RWPE1 (cell line): ENCODE measurements at places on chromosomes 11 and 22.

DNA sequence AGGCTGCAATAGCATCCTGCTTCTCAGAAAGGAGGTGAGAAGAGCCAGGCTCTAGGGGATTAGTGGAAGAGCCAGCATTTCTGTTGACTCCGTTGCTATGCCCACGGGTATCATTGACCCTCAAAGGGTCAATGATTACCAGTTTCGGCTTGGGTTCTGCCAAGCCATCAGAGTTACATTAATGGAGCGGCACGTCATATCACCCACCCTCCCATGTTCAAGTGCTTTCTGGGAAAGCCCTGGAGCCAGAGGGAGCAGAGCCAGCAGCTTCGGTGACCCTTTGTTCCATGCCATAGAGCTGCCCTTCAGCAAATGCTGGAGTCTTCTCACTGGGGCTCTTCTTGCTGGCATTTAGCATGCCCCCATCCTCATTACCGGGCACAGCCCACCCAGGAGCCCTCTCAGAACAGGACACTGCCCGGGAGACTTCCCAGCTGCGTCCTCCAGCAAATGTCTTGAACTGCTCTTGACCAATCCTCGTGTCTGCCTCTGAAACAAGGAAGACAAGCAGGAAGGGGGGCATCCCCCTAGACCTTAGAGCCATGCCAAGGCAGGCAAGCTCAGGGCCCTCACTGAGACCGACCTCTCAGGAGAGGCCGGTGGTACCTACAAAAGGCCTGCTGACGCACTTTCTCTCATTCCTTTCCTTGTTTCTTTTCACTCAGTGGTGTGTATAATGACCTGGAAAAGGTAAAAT lies 14.6 kb downstream of the KCNJ1 start:
- no peak for DNase-seq

- no peak for DNase-seq
Observed at GRCh38 chr22:35192129-35192918, 65.0 kb upstream of the HMGXB4 start.

GRCh38 chr11:134743820-134744195 lies 331.8 kb upstream of the B3GAT1 start:
- no peak for DNase-seq

DNA sequence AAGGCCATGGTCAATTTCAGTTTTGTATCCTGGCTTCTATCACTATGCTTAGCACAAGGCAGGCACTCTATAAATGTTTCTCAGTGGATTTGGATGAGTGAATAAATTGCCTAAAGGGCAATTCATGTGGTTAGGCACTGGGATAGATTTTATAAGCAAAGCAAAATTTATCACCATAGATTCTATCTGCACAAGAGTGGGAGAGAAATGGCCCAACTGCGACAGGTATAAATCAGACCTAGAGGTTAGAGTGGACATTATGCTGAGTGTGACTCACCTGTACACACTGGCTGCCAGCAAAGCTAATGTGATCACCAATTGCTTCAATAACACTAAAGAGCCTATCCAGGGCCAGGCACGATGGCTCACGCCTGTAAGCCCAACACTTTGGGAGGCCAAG lies 514.0 kb downstream of the BUD13 start:
- no peak for DNase-seq

GRCh38 chr11:10936626-10937384 lies 79.0 kb upstream of the ZBED5 start:
- no peak for DNase-seq

GRCh38 chr11:9150926-9151325 lies 59.5 kb upstream of the SCUBE2 start:
- DNase-seq, result no peak

DNA sequence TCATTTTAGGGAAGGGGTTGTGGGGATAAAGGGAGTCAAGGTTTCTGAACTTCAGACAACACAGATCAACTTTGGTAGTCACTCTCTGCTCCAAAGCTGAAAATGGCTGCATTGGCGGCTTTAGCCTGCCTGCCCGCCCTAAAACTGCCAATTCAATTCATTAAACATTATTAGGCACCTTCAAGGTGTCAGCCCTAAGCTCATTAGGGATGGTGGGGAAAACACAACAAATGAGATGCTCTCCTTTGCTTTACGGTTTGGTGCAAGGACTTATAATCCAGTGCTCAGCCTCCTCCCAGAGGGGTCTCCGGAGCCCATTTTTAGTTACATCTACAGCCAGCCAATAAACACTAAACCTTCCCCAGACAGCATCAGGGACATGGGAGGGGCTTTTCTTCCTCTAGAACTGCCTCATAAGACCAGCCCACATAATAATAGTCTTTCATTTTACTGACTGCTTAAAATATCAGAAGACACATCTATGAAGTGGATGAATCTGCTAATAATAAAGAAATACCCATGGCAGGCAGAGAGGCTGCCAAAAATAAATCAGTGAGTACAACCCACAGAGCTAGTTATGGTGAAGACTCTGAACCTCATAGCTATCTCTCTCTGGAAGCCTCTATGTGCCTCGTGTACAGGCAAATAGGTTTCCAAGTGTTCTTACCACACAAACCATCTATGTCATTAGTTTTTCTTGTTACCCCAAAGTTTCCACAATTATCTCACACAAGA lies 102.8 kb upstream of the NCAM1 start:
- DNase-seq, result no peak

- DNase-seq, result no peak
Observed at GRCh38 chr22:32617271-32617670, 142.7 kb downstream of the FBXO7 start.

GRCh38 chr22:29654420-29654819 lies 51.0 kb downstream of the NF2 start:
- no peak for DNase-seq

GRCh38 chr22:47901911-47902310 lies 1139.5 kb downstream of the TBC1D22A start:
- no peak for DNase-seq

- no peak for DNase-seq
Observed at GRCh38 chr22:50281957-50282356, 11.8 kb upstream of the MAPK11 start.

DNA sequence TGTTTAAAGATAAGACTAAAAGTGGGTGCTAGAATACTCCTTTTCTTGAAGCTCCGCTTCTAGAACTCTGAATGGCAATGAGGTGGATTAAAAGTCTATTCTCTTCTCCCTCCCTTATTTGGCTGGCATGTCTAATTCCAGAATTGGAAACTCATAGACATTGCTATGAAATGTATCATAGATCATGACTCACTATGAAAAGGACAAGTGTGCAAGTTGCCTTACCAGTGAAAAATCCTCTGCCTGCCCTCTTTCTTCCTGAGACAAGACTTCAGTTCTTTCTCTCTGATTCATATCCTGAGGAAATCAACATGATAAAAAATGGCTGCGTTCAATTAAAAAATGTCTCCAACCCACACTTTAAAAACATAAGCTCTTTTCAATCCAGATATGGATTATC lies 73.2 kb upstream of the BLID start:
- DNase-seq, result peak; percentile 74

DNA sequence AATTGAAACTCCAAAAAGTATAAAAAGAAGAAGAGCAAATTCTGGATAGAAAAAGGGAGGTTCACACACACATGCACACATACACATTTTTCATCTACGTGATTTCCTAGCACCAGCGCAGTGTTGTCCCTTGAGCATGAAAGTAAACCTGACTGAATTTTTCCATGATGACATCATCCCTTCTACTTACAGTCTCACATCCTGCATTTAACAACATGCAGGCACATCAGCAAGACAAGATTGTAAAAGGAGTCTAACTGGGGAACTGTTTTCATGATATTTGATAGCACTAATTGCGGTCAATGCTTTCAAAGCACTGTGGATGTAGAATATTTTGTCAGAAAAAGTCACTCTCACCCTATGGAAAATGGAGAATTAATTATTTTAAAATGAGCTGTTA lies 36.6 kb downstream of the GAS2 start:
- peak; percentile 59 for DNase-seq

- no peak for DNase-seq
Observed at GRCh38 chr11:58647141-58647699, 24.8 kb downstream of the CNTF start.

GRCh38 chr11:81874635-81875034 lies 859.0 kb downstream of the FAM181B start:
- no peak for DNase-seq

- no peak for DNase-seq
Observed at GRCh38 chr11:84922836-84923235, 704.3 kb downstream of the DLG2 start.

- no peak for DNase-seq
Observed at GRCh38 chr11:44767421-44767820, 40.7 kb downstream of the TSPAN18 start.

DNA sequence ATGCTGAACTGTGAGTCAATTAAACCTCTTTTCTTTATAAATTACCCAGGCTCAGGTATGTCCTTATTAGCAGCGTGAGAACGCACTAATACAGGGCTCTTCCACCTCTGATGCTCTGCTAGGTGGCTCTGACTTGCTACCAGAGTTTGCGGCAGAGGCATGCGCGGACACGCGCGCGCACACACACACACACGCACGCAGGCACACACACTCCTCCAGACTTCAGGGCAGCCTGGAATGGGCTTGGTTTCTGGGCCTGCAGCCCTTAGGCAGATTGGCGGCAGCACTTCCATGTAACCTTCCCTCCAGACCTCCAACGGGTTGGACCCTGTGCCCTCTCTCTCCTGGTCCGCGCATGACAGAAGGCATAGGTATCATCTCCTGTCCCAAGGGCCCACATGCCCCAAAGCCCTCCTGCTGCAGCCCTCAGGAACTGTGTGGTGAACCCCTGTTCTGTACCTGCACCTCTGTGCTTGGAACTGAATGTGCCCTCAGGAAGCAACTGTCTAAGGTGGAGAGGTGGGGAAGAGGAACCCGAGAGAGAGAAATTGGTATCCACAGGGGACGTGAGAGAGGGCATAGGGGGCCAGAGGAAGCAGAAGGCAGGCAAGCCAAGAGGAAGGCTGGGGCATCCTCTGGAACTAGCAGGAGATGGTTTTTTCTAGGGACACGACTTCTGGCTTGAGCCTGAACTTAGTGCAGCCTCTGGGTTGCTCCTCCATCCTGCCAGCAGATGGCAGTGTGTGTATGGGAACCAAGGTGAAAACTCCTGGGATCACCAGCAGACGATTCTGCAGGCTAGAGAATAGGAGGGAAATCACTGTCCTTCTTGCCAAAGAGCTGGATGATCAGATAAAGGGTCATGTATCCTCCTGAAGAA lies 23.4 kb upstream of the RIC3 start:
- peak; percentile 71 for DNase-seq

DNA sequence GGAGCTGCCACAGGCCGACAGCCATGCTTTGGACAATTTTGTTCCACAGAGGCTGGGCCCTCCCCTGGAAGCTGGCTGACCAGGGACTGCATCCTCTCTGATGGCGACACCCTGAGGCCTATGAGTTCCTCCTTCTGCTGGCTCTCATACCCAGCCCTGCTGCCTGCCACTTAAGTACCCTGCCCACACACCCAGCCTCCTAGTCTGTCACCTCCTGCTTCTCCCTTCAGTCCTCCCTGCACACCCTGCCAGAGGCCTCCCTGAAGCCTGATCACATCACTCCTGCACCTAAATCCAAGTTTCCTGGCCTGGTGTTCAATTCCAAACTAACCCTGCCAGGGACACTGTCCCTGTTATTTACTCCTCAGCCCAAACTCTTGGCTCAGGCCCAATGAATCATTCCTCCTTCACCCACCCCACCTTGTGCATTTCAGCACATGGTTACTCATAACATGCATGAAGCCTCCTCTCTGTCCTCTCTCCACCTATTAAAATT lies 136.7 kb upstream of the NECTIN1 start:
- peak; percentile 91 for DNase-seq

DNA sequence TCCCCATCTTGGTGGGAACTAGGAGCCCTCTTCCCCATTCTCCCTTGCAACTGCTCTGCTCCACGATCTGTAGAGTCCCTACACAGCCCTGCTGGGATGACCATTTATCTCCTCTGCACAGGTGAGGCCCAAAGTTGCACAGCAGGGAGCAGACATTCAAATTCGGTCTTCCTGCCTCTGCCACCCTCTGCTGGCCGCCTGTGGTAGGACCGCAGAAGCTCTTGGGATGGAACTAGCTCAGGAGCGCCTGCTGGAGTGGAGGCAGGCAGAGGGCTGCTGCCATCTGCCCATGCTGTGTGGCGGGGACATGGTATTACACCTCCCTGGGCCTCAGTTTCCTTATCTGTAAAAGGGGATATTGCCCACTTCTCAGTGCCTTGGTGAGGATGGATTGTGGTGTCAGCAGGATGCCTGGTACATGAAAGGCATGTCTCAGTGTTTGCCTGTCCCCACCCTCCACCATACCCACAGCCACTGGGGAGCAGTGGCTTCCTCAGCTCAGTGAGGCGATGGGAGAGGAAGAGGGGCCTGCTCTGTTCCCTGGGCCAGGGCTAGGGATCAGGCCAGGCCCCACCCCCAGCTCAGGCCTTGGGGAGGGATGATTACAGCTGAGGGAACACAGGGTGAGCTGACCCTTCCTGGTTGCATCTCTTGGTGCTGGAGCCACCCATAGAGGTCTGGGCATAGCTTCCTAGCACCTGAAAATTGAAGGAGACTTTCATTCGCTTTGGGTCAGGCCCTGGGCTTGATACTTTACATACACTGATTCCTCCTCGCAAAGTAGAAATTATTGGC lies 11.3 kb upstream of the OMP start:
- peak; percentile 80 for DNase-seq

- no peak for DNase-seq
Observed at GRCh38 chr11:10441652-10442503, 13.2 kb upstream of the AMPD3 start.

- no peak for DNase-seq
Observed at GRCh38 chr11:8729067-8729466, 46.5 kb downstream of the RPL27A start.

DNA sequence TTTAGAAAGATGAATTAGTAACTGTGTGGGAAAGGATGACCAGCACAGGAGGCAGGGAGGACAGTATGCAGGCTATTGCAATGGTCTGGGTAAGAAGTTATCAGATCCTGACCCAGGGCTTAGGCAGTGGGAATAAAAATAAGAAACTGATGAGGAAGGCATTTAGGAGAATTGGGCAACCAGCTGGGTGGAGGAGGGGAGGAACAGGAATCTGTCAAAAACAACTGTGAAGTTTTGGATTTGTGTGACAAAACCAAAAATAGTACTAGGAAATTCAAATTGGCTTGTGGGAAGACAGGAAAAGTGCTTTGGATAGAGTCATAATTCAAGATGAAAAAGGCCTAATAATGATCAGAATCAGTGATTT lies 27.9 kb downstream of the MMP13 start:
- no peak for DNase-seq

- DNase-seq, result no peak
Observed at GRCh38 chr11:132620423-132620822, 911.9 kb downstream of the OPCML start.

GRCh38 chr11:59459916-59460315 lies 3.2 kb downstream of the OR4D6 start:
- DNase-seq, result no peak

DNA sequence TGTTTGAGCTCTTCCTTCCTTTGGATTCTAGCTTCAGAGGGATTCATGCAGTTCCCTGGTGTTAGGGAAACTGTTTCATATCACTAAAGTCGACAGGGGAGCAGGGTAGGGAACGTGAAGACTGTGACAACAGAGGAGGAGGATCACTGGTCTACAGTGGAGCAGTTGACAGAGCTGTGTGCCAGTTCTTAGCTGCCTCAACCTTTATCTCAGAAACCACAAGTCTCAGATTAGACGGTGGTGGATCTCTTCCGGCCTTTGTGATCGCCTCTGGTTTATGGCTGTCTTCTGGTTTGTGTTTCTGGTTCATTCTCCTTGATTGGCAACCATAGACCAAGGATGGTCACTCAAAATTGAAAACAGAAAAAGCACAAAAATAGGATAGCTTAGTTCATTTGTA lies 538.9 kb upstream of the API5 start:
- no peak for DNase-seq

- DNase-seq, result no peak
Observed at GRCh38 chr11:3153291-3153861, 11.7 kb downstream of the OSBPL5 start.
